Activated CD4-positive, alpha-beta T cell treated with anti-CD3 and anti-CD28 coated beads, Interleukin-2, amount 50 U/mL, for 4 hours (primary cell): ENCODE measurements at places on chromosomes 1 and 21.

DNA sequence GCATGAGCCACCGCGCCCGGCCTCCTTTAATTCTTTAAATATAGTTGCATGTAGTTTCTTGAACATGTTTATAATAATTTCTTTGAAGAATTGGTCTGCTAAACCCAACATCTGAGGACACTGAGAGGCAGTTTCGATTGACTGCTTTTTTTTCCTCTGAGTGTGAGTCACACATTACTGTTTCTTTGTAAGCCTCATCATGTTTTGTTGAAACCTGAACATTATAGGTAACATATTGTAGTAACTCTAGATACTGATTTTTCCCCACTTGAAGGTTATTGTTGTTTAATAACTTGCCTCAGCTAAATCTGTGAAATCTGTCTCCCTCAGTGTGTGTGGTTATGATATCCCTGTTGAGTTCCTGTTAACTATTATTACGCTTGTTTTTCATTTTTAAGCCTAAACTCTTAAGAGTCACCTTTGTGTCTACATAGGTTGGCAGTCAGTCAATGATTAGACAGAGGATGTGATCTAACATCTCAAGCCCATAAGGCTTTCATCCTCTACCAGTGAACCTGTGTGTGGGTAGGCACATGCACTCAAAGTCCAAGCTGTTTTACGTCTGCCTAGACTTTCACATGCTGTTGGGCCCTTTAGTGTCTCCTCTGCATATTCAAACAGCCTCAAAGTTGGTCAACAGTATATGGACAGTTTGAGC is 155.5 kb downstream of the KCNH1 start:
- no peak for DNase-seq

- no peak for DNase-seq
Measured at GRCh38 chr1:162943622-162944021, 82.6 kb upstream of the CCDC190 start.

GRCh38 chr1:25550683-25551310 is 7.4 kb downstream of the LDLRAP1 start:
- no peak for DNase-seq

DNA sequence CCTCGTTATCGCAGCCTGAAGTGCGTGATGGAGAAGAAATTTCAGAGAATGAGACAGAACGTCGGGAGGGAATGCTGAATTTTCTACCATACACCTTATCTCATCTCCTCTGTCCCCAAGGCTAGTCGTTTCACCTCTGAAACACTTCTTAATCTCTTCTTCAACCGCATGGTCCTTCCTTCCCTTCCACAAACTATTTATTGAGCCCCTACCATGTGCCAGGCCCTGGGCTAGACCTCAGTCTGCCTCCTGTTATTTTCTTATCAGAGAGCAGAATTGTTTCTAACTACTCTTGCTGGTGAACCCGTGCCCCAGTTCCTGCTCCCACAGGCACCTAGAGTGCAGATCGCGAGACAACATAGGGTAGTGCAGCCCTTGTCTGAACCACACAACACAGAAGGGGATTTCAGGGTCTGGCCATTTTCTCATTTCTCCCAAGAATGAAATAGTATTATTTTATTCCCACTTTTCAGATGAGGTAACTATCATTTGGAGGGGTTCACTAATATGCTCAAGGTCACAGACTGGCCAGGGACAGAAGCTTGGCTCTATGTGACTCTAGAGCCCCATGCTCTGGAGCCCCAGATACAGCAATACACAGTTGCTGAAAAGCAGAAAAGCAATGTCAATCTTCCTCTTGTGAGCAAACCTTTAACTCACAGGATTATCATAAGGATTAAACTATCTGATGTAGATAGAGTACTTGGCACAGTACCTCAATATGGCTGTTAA is 598 bp upstream of the ADIPOR1 start:
- DNase-seq: no peak

- peak; percentile 7 for DNase-seq
Measured at GRCh38 chr1:147892731-147893214, 9.8 kb upstream of the GJA8 start.

- DNase-seq: no peak
Measured at GRCh38 chr1:54716299-54717047, 812 bp downstream of the TTC4 start.

- DNase-seq: no peak
Measured at GRCh38 chr21:32483293-32483595, 70.7 kb downstream of the EVA1C start.

DNA sequence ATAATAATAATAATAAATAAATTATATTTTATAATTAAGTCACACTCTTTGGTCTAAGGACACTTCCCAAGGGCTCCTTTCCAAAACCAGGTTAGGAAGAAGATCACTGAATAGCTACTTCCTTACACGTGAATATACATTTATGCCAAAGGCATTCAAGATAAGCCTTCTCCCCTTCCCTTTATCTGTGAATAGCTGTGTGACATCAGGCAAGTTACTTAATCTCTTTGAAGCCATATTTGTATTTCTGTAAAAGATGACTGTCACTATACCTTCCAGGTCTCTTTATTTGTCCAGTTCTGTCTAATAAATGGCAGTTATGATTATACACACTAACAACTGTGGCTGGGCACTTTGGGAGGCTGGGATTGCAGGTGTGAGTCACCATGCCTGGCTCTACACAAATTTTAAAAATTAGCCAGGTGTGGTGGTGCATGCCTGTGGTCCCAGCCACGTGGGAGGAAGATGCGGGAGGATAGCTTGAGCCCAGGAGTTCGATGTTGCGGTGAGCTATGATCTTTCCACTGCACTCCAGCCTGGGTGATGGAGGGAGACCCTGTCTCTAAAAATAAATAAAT is 5.5 kb upstream of the RNF11 start:
- DNase-seq: no peak

- DNase-seq: no peak
Measured at GRCh38 chr1:26032656-26033357, 11.2 kb downstream of the EXTL1 start.

GRCh38 chr1:204814166-204814884 is 56.3 kb upstream of the NFASC start:
- DNase-seq: no peak

DNA sequence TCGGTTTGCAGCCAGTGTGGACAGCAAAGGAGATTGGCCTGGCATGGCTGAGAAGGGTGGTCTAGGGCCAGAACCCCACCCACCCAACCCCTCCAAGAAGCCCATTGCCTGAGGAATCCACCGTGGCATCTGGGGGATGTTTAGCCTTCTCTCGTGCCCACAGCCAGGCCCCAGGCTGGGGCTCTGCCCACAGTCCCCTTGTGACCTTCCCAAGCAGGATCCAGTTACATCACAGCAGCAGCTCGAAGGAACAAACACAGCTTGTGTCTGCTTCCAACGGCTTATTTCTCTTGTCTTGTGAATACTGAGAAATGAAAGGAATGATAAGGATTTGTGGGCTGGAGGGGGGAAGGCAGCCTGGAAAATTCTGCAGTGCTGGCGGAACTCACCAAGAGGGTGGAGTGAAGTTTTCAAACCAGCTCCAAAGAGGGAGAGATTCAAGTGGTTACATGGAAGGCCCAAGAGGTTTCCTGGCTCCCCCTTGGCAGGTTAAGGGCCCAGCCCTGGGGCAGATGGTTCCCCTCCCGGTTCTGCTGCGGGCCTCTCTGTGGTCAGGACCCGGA is 61.6 kb downstream of the DHRS3 start:
- DNase-seq: no peak

DNA sequence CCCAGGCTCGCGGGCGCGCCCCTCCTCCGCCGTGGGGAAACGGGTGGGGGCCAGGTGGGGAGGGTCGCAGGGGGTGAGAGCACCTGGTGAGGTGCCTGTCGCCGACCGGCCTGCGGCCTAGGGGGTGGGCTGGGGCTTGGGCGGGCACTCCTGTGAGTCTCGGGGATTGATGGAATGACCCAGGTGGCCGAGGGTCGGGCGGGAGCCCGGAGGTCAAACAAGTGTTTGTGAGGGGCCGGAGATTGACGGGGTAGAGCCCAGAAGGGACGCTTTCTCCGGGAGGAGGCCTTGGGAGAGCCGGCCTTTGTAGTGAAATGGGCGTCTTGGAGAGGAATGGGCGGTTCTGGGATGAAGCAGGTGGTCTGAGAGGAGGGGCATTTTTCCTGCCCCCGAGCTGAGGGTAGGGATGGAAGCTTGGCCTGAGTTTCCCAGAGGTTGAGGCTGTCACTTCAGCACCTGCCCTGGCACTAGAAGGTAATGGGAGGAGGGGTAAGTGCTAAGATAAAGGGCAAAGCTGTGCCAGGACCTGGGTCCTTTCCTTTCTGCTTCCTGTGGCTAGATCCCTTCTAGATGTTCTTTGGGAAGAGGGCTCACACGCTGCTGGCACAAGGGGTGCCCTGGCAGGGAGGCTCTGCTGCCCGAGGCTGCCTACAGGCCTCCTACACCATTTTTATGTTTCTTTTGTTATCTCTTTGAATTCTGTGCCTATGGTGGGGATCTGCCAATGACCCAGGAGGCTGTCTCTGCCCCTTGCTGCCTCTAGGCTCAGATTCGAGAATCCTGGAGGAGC is 56.1 kb downstream of the NDUFS5 start:
- DNase-seq: no peak

DNA sequence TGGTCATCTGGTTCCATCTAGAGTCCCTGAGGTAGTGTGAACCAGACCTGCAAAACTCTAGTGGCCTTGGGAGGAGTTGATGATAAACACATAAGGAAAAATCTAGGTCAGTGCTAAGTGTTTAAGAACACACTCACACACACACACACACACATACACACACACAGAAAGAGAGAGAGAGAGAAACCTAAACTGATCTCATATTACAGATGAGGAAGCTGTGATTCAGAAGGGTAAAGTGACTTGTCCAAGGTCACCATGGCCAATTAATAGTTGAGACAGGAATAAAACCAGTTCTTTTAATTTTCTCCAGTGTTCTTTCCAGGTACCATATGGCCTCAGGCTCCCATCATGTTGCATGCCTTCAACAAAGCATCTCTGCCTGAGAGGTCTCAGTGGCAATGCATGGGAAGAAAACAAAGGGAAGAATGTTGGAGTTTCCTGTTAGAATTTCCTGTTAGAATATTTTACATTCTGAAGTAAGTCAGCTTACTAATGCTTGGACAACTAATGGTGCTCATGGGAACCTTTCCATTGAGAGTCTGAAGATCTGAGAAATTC is 77.3 kb upstream of the TSPAN2 start:
- no peak for DNase-seq

GRCh38 chr1:93669369-93669768 is 12.3 kb downstream of the BCAR3 start:
- DNase-seq: no peak

- no peak for DNase-seq
Measured at GRCh38 chr21:37357691-37358090, 8.9 kb upstream of the DYRK1A start.

- no peak for DNase-seq
Measured at GRCh38 chr1:164707868-164708331, 148.9 kb downstream of the PBX1 start.

DNA sequence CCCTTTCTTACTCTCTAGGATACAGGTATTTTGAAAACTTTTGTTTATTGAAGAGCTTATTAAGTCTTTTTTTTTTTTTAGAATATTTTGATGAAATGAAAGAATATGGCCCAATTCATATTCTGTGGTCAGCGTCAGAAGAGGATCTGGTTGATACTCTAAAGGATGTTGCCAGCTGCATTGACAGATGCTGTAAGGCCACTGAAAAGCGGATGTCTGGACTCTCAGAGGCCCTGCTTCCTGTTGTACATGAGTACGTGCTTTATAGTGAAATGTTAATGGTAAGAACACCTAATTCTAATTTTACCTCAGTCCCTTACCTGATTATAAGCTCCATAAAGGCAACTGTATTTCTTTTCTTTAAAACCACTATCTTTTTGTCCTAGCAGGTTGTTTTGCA is 37.1 kb downstream of the SNX7 start:
- no peak for DNase-seq

DNA sequence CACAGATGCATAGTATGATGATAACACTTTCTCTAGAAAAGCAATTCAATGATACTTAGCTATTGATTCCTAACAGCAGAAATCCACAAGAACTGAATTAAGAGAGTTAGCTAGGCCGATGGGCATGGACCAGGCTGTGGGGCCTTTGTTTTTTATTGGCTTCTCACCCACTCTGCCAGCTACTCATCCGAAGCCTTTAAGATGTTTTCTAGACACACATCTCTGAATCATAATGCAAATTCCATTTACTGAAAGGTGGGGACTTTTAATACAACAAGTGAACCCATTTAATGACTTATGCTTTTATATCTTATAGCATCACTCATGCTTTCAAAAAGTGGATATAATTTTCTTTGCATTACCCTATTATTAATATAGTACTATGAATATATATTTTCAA is 170.2 kb downstream of the RUNX1 start:
- DNase-seq: no peak

GRCh38 chr21:42236693-42237092 is 17.8 kb downstream of the ABCG1 start:
- no peak for DNase-seq

DNA sequence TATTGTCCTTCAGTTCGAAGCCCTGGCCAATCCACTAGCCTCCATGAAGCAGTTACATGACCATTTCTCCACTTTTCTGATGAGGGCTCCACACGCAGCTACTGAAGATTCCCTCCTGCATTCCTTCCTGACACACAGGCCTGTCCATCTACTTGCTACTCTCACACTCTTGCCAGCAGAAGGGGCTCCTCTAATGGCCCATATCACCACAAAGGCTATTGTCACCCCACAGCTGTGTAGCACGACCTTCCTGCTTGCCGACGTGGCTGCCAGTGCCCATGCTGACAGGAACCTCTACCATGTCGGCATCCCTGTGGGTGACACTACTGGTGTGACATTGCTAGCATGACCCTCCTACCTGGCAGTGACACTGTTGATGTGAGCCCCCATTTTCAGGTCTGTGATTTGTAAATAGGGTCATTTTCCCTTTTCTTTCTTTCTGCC is 1528.6 kb upstream of the TPTE start:
- no peak for DNase-seq

- no peak for DNase-seq
Measured at GRCh38 chr1:152954436-152954835, 7.4 kb downstream of the SPRR5 start.

DNA sequence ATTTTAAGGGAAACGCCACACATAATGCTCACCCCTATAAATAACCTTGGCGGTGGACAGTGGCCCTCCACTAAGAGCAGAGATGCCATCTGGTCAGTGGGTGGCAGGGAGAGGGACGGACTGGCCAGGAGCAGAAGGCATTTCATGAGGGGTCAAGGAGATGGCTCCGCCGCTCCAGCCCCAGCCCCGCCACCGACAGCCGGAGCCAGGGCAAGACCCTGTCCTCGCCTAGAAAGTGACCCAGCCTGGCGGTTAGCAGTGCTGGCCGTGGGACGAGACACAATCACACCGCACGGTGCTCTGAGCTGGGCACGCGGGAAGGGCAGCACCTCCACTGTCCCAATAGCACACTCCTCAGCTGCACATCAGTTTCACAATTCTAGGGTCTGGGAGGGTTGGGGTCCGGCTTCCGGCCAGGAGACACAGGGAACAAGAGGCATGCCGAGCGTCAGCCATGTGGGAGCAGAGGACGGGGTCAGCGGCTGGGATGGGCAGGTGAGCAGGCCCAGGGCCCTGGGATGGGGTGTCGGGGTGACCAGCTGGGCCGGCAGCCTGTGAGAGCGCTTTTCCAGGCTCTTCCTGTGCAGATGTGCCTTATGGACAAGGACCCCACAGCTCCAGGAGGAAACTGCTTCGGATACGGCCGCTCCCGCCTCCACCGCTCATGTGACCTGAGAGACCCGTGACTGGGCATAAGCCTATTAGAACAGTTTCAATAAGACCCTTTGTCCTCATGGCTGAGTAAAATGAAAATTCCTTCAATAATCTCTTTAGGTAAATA is 5.7 kb downstream of the SLC19A1 start:
- DNase-seq: no peak
